ENCODE measurements at places on chromosomes 6 and 20.

GRCh38 chr6:42045538-42046460 lies 4.5 kb upstream of the TAF8 start:
- DNase-seq, result peak; percentile 85

- DNase-seq, result no peak
Observed at GRCh38 chr6:97111243-97111642, 171.8 kb downstream of the MMS22L start.

DNA sequence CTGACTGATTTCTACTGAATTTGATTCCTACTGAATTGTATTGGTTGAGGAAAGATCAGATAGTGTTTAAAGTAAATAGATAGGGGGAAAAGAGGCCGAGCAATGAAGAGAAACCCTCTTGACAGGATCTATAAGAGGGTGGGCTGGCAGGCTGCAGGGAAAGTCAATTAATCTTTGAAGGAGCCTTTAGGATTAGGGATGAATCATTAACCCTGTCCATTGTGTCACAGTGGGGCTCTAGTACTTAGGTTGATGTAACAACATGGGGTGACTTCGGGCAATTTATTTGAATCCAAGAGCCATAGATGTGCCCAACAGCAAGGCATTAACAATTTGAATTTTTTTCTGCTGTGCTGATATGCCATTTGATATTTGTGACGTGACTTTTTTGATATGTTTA lies 7.5 kb downstream of the RFX6 start:
- DNase-seq, result no peak

DNA sequence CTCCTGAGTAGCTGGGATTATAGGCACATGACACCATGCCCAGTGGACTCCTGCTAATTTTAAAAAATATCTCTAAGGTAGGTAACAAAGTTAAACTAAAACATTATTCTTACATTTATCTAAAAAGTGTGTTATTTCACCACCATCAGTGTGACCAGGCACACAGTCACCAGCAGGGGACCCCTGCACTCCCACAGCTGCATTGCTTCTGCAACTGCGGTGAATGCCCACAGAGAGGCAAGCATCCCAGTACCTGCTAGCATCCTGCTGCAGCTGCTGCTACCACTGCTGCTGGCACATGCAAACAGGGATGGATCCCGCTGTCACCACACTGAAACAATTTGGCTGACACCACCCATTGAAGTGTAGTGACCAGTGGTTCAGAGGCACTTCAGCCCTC lies 21.9 kb upstream of the EPB41L2 start:
- no peak for DNase-seq

DNA sequence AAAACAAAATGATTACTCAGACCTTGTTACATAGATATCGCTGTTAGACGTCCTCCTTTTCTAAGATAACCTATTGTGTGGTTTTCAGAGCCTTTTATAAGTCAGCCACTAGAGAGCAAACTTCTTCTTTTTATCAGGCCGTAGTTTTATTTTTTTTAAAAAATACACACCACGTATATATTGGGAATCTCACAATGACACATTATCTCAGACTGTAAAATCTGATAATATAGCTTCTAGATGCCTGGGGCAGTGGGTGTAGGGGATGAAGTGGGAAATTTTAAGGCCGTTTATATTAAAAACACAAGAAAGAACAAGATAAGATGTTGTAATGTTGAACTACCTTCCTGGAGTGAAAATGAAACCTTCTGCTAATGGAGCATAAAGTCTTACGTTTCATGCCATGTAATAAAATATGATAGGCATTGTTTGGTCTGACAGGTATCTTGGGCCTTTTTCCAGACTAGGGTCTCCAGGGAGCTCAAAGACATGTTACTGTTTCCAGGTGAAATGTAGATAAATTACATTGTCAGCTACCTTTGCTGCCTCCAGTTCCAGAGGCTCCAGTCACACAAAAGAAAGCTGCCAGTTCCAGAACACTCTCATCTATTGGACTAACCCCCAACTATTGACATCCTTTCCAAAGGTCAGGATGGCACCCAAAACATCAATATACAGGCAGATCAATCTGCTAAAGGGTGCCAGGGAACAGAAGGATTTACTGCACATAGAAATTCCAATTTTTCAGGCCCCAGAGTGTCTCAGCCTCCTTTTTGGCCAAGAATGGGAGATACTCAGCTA lies 130.2 kb upstream of the AKIRIN2 start:
- DNase-seq, result peak; percentile 62

- no peak for DNase-seq
Observed at GRCh38 chr6:112178846-112179245, 75.5 kb downstream of the LAMA4 start.

GRCh38 chr6:56101141-56101553 lies 146.2 kb downstream of the COL21A1 start:
- peak; percentile 91 for DNase-seq

- no peak for DNase-seq
Observed at GRCh38 chr6:8420031-8420588, 15.2 kb downstream of the SLC35B3 start.

GRCh38 chr6:4740032-4740431 lies 36.2 kb upstream of the CDYL start:
- DNase-seq, result no peak

- DNase-seq, result no peak
Observed at GRCh38 chr6:70763754-70764510, 96.2 kb downstream of the SMAP1 start.

GRCh38 chr6:95578106-95578410 lies 723 bp downstream of the MANEA start:
- DNase-seq, result no peak

DNA sequence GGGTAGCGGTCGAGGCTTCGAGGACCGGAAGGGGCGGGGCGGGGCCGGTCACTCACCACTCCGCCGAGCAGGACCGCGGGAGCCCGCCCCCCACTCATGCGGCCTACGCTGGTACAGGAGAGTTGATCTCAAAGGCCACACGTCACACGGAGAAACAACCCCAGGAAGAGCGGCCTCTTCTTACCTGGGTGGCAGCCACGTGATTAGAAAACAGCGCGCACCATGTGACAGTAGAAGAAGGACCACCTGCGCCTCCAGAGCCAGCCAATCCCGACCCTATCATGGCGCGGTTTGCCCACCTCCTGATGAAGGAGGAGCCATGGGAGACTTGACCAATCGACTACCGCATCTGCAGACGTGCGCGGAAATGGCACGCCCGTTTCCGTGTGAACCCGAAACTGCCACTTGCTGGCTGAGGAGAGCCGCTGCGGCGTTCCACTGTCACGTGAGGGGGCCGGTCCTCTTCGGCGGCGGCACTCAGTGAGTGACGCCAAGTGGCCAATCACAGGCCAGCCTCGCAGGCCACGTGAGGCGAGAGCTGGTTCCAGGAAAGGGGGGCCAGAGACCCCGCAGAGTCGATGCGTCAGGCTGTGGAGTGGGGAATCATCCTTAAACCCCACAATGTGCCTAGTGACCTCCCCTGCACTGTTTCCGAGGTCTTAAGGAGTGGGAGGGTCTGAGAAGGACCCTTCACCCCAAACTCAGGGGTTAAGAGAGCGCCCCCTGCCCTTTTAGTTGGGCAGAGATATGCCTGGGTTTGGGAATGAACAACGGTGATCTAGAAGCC lies at the start of gene CUTA:
Gene CUTA (minus strand): TSS at position 205 of the 787 bp plus-strand sequence. CDS start 107 bp downstream, at position 98.
- peak; percentile 100 for DNase-seq

DNA sequence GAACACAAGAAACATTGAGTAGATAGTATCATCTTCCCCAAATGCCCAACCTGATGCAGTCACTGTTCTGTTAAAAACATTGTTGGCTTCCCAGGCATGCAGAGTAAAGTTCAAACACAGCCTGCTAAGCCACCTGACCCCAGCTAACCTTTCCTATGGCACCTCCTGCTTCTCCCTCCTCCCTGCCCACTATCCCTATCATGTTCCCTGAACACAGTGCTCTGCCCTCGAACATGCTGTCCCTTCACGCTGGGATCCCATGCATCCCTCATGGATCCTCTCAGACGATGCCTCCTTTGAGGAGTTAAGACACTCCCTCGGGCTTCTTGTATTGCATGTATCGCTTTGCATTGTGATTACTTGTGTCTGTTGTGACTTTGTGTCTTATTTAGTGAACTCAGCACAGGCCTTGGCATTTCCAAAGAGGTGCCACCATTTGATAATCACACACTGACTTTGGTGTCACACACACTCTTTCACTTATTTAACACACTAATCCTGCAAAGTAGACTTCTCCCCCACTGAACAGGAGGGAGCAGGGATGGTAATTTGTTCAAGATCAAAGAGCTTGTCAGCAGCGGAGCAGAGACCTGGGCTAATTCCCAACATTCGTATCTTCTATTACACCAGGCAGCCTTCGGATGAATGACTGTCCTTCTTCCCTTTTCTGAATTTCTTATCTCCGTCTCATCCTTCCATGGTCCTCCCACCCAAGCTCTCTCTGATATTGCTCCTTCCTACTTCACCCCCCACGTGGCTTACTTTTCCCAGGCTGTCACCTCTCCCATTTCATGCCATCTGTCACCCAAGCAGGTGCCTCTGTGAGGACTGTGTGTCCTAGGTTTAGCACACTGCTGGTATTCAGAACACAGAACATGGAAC lies 28.3 kb upstream of the SMIM29 start:
- no peak for DNase-seq

DNA sequence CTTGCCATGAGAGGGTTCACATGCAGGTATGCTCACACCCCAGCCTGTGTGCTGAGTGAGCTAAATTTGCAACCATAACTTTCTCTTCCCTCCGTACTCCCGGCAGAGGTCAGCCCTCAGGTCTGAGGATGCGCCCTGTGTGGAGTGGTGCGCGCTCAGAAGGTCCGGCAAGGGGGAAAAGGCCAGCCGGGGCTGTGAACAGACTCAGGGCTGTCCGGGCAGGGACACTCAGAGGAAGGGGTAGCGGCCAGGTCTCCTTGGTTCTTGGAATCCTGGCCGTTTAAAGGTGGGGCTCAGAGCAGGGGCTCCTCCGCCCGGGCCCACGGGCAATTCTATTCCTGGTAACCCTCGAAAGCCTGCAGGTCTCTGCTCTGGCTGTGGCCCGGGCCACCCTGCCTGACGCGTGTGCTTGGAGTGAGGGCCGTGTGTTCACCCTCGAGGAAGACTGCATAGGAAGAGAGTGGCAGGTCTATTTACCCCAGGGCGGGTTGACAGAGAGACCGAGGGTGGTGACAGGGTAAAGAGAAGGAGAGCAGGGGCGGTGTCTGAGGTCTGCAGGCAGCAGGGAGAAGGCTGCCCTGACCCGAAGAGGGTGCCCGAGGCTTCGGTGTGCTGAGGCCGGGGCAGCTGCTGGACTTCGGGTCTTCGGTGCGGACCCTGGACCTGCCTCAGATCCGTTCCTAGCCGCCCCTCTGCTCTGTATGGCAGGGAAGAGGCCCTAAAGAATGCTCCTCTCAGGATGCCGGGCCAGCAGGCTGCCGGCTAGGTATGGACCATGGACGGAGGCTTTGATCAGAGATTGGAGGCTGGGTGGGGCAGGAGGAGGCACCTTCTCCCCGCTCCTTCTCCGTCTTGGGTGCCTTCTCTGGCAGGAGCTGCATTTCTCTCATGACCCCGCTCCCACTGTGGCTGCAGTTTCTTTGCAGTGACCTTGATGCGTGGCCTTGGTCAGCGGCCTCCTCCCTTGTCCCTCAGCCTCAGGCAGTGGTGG lies 131.1 kb upstream of the ARMC2 start:
- no peak for DNase-seq

GRCh38 chr6:7247828-7248227 lies 65.2 kb downstream of the SSR1 start:
- DNase-seq, result no peak

GRCh38 chr6:165615636-165616035 lies 47.4 kb downstream of the PDE10A start:
- no peak for DNase-seq

GRCh38 chr20:17992224-17992637 lies 23.4 kb downstream of the MGME1 start:
- no peak for DNase-seq

GRCh38 chr20:10863337-10864060 lies 189.7 kb upstream of the JAG1 start:
- DNase-seq, result no peak

- DNase-seq, result no peak
Observed at GRCh38 chr6:22448291-22448711, 121.1 kb upstream of the HDGFL1 start.

DNA sequence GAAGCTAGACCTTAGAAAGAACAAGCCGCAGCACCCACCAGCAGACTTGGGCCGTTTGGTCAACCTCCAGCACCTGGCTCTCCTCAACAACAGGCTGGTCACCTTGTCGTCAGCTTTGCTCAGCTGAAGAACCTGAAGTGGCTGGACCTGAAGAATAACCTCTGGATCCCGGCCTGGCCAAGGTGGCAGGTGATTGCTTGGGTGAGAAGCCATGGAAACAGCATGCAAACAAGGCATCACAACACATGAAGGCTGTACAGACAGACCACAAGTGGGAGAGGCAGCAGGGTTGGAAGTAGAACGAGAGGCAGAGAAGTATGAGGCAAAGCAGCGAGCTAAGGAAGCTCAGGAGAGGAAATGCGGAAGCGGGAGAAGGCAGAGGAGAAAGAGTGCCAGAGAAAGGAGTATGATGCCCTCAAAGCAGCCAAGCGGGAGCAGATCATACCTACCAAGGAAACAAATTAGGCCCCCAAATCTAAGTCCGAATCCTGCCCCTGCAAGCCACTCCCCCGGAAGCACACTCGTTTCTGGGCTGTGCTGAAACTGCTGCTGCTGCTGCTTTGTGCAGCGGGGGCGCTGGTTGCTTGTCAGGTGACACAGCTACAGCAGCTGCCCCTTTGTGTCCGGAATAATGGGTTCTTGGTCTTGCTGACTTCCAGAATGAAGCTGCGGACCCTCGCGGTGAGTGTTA lies 121.6 kb upstream of the LGSN start:
- no peak for DNase-seq

DNA sequence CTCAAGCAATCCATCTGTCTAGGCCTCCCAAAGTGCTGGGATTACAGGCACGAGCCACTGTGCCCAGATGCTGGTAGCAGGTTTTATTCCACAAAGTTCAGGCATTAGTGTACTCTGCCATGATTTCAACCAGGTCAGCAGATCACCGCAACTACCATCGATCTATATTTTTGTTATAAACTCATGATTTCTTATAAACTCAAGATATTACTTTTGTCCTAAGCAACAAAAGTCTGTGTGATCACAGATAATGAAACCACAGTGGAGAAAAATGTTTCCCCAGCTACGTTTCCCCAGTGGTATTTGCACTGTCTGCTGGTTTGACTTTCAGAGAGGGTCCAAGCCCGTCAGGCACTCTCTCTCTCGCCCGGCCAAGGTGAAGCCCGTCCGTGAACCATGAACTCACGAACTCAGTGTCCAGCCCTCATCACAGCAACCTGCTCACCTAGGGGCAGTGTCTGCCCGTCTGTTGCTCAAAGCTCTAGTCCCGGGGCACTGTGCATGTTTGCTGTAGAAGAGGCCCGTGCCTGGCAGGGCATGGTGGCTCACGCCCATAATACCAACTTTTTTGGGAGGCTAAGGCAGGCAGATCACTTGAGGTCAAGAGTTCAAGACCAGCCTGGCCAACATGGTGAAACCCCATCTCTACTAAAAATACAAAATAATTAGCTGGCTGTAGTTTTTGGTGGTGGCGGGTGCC lies 7.0 kb downstream of the SLC4A11 start:
- DNase-seq, result no peak

GRCh38 chr6:137692806-137693205 lies 174.3 kb upstream of the TNFAIP3 start:
- peak; percentile 56 for DNase-seq

- DNase-seq, result no peak
Observed at GRCh38 chr6:111900735-111901134, 27.5 kb upstream of the FYN start.

- no peak for DNase-seq
Observed at GRCh38 chr6:167474725-167475124, 149.8 kb downstream of the TTLL2 start.

GRCh38 chr6:138970856-138971425 lies 17.1 kb downstream of the REPS1 start:
- DNase-seq, result peak; percentile 89

- DNase-seq, result no peak
Observed at GRCh38 chr6:135390458-135390857, 107.1 kb downstream of the AHI1 start.

All from suppressor macrophage treated with lipopolysaccharide for 1 hour (primary cell).